ENCODE measurements at places on chromosomes 13 and 19. TPM values are rescaled to one million over a fixed set of nuclear protein-coding genes. Genes with fewer than 3 reads are reported as not detected.

The CEACAM7 gene
- total RNA-seq = not detected

The TEX26 gene
- total RNA-seq = not detected

The ZNF579 gene
- 39.5 TPM for total RNA-seq

The FSD1 gene
- total RNA-seq = 12.1 TPM

GRCh38 chr13:34303346-34303745 lies 485.4 kb downstream of the RFC3 start:
- no peak overlapping the region for H3K4me3 ChIP-seq
- H3K36me3 ChIP-seq = no peaks in the 10 kb centered on the region
- no peak overlapping the region for H3K27ac ChIP-seq

DNA sequence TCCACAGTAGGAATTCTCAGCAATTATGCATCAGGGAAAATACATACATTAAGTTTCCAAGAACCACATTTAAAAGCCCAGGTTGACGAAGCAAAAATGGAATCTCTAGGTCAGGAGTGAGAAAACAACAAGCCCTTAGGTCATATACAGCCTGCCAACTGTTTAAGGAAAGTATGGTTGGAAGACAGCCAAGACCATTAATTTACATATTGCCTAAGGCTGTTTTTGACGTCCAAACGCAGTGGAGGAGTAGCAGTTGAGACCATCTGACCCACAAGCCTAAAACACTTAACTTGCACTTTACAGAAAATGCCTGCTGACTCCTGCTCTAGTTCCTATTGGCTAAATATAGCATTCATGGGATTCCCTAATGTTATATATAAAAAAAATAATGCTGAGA lies 299.0 kb downstream of the ITGBL1 start:
- H3K4me3 ChIP-seq = no peak overlapping the region
- H3K27me3 ChIP-seq = no peaks in the 10 kb centered on the region
- no peaks in the 10 kb centered on the region for H3K36me3 ChIP-seq
- H3K4me1 ChIP-seq = no peaks in the 10 kb centered on the region
- no peak overlapping the region for H3K27ac ChIP-seq
- peak; percentile 7 for DNase-seq

- no peaks in the 10 kb centered on the region for H3K27me3 ChIP-seq
- H3K4me3 ChIP-seq = no peak overlapping the region
- peaks cover 12% of the 10 kb centered on the region for H3K4me1 ChIP-seq
- H3K36me3 ChIP-seq = no peaks in the 10 kb centered on the region
- H3K27ac ChIP-seq = 0 out of 2 replicates have a peak overlapping the region, but pooled peaks have one; percentile 34
Measured at GRCh38 chr13:42110410-42111155, 62.1 kb downstream of the DGKH start.

DNA sequence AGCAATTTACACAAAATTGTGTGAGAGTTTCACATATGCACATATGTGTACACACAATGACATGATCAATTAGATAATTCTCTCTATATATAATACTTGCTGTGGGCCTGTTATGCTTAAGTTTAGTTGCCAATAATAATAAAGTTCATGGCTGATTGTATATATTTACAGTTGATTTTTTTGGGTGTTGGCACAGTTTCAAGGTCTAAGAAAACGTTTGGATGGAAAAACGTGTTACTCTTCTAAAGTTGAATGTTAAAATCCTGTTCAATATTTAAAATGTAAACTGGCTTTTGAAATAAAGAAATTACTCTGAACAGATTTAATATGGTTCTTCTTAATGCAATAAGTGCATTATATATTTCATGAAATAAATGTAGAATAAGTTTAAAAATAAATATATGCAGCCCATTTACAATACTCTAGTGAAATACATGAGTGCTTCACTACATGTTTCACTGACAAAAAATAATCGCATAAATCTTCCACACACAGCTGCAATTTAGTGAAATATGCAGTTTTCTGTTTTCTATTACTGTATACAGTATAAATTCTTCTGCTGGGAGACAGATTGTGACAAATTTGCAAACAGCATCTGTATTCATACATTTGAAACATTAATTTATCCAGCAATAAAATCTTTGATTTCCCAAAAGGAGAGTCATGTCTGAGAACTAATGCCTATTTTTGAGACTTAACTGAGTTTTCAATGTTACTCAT lies 586.9 kb upstream of the KLHL1 start:
- H3K4me1 ChIP-seq = no peaks in the 10 kb centered on the region
- no peak overlapping the region for H3K27ac ChIP-seq
- no peak overlapping the region for H3K4me3 ChIP-seq
- no peaks in the 10 kb centered on the region for H3K27me3 ChIP-seq
- no peak for DNase-seq
- no peaks in the 10 kb centered on the region for H3K36me3 ChIP-seq

- H3K36me3 ChIP-seq = no peaks in the 10 kb centered on the region
- no peaks in the 10 kb centered on the region for H3K27me3 ChIP-seq
- no peak for DNase-seq
- H3K4me3 ChIP-seq = peak overlapping the region; percentile 86
Measured at GRCh38 chr19:52191389-52191788, 1.5 kb downstream of the PPP2R1A start.

DNA sequence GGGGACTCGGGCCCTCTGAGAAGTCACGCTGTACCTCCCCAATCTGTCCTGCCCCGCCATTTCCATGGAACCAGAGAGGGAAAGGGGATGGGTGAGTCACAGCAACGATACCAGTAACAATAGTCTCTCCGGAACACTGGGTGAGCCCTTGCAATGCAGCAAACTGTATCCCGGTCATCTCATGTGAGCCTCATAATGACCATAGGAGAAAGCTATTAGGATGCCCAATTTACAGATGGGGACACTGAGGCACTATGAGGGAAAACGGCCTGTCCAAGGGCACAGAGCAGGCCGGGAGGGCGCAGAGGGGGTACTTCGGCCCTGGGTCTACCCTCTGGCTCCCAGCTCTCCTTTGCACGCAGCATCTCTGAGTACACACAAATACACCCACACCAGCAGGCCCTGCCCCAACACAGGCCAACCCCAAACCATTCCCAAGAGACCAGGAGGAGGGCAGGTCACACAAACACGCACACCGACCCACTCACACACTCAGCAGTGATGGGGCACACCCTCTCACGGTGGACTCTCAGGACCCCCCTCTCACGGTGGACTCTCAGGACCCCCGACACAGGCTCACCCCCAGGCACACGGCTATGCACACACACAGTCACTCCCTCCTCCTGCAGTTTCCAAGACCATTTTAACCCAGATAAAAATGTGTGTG lies 18.2 kb downstream of the LRRC4B start:
- no peak overlapping the region for H3K27ac ChIP-seq
- no peaks in the 10 kb centered on the region for H3K4me1 ChIP-seq
- no peaks in the 10 kb centered on the region for H3K27me3 ChIP-seq

DNA sequence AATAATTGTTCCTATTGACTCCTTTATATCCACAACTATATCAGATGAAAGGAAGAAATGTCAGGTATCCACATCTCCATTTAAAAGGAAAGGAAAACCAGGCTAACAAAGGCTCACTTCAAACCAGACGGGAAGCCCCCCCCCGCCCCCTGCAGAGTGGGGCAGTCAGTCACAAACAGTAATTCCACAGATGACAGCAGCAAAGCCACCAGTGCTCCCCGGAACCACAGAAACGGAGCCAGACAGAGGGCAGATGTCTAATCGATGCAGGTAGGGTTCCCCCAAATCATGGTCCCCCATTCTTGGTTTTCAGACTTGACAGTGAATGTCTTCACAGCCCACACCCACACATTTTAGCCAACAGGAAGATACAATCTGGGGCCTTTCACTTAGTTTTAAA lies 100.8 kb downstream of the STK24 start:
- H3K36me3 ChIP-seq = no peaks in the 10 kb centered on the region
- H3K27me3 ChIP-seq = no peaks in the 10 kb centered on the region
- peaks cover 3% of the 10 kb centered on the region for H3K4me1 ChIP-seq
- no peak overlapping the region for H3K27ac ChIP-seq

- H3K4me3 ChIP-seq = no peak overlapping the region
- DNase-seq = no peak
- H3K27ac ChIP-seq = no peak overlapping the region
- H3K27me3 ChIP-seq = no peaks in the 10 kb centered on the region
- no peaks in the 10 kb centered on the region for H3K36me3 ChIP-seq
Measured at GRCh38 chr13:37087486-37087885, 18.0 kb downstream of the CSNK1A1L start.

- H3K36me3 ChIP-seq = no peaks in the 10 kb centered on the region
- peak within 1 kb of the TSS; percentile 21 for H3K4me3 ChIP-seq
- H3K4me1 ChIP-seq = peaks cover 5% of the 10 kb centered on the region
- H3K27me3 ChIP-seq = no peaks in the 10 kb centered on the region
Measured at GRCh38 chr19:4304538-4305256, at the start of gene FSD1. Gene FSD1, plus strand, starts transcription at chr19:4304598. Its CDS starts 149 bp downstream, at chr19:4304747.
